Liver (tissue), 10 donors: ENCODE measurements at places on chromosomes 4 and X. TPM values are rescaled to one million over a fixed set of nuclear protein-coding genes. Genes with fewer than 3 reads are reported as not detected.

GRCh38 chr4:7595934-7596461, 161.3 kb upstream of the PSAPL1 start:
- H3K27me3 ChIP-seq = no peaks in the 10 kb centered on the region
- no peaks in the 10 kb centered on the region for H3K36me3 ChIP-seq
- no peak overlapping the region for H3K4me3 ChIP-seq
- no peaks in the 10 kb centered on the region for H3K4me1 ChIP-seq

- H3K36me3 ChIP-seq = no peaks in the 10 kb centered on the region
- no peak overlapping the region for H3K27ac ChIP-seq
- DNase-seq = no peak
- H3K4me3 ChIP-seq = no peak overlapping the region
Measured at GRCh38 chr4:168633064-168633463, 136.2 kb downstream of the PALLD start.

BCORL1 gene
- 1.7 TPM for total RNA-seq

KLHL2 gene
- 37.9 TPM for total RNA-seq

GRCh38 chr4:147194114-147194513, 248.4 kb upstream of the TTC29 start:
- H3K4me3 ChIP-seq = no peak overlapping the region
- no peak for DNase-seq
- H3K4me1 ChIP-seq = no peaks in the 10 kb centered on the region
- no peak overlapping the region for H3K27ac ChIP-seq
- no peaks in the 10 kb centered on the region for H3K27me3 ChIP-seq
- H3K36me3 ChIP-seq = no peaks in the 10 kb centered on the region

NDP gene
- total RNA-seq = not detected

DNA sequence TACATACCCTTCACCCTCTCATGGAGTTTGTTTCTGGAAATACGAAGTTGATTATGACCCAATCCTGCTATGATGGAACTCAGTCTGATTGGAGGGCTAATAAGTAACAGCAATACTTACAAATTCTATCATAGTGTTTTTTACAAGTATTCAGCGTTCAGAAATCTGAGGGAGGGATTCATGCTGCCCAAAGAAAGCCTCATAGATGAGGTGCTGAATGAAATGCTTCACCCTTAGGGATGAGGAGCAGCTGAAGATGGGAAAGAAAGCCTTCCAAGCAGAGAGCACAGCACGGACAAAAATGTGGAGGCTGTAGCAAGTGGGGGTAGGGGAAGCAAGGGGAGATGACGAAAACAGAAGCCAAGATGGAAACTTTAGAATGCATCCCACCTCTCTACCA, 27.9 kb upstream of the TBC1D1 start:
- no peak for DNase-seq
- H3K27ac ChIP-seq = no peak overlapping the region
- H3K27me3 ChIP-seq = no peaks in the 10 kb centered on the region
- H3K4me1 ChIP-seq = peaks cover 6% of the 10 kb centered on the region
- no peak overlapping the region for H3K4me3 ChIP-seq

ZNF157 gene
- total RNA-seq = not detected

DNA sequence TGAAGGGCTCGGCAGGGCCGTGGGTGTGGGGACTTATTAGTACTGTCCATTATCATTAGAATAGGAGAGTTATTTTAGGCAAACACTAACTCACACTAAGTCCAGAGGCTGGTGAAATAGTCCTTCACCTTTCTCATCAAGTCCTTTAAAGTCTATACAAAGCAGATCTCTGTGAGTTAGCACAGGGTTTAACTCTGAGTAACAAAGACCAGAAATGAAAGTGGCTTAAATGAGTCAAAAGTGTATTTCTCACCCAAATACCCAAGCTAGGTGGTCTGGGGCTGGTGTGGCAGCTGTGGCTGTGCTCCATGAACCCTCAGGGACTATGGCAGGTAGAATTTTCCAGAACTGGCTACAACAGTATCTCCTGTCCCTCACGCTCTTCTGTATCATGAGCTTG, 263.2 kb downstream of the BCOR start:
- no peak overlapping the region for H3K27ac ChIP-seq
- no peak overlapping the region for H3K4me3 ChIP-seq
- H3K36me3 ChIP-seq = no peaks in the 10 kb centered on the region
- no peaks in the 10 kb centered on the region for H3K4me1 ChIP-seq
- DNase-seq = no peak

DNA sequence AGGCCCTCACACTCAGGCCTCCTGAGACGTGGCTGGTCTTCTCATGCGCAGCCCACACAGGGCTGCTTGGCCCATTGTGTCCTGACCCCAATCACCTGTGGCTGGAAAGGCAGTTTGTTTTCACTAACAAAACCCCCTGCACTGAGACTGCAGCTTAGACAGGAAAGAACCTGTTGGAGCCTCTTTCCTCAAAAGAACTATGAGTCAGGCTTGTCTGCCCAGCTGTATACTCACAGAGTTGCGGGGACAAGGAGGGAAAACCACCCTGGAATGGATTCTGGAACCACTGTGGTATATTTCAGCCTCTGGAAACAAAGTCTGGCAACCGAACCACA, 5.2 kb upstream of the TMEM156 start:
- no peaks in the 10 kb centered on the region for H3K27me3 ChIP-seq
- no peak overlapping the region for H3K27ac ChIP-seq

HEPH gene
- 2.5 TPM for total RNA-seq

DNA sequence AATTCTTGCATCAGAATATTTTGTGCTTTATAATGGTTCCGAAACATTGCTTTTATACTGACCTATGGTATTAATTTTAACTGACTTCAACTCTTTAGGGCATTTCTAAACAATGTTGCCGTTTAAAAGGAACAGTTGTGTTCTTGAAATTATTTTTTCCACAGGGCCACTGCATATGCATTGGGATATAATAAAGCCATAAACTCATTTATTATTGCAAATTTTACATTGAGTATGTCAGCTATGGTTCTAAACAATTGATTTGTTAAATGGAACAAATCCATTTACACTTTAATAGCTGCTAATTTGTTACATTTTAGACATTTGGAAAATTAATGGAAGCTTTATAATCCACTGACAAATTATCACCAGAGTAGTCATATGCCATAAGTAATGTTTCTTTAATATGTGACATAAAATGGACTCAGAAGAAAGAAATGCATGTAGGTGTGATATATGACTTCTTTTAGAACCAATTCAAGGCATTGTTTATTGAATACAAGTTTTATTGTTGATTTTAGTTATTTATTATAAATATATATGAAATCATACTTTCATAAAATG, 553.3 kb downstream of the TLL1 start:
- no peaks in the 10 kb centered on the region for H3K4me1 ChIP-seq
- no peak for DNase-seq
- H3K36me3 ChIP-seq = no peaks in the 10 kb centered on the region

EFHC2 gene
- total RNA-seq = 0.56 TPM

DNA sequence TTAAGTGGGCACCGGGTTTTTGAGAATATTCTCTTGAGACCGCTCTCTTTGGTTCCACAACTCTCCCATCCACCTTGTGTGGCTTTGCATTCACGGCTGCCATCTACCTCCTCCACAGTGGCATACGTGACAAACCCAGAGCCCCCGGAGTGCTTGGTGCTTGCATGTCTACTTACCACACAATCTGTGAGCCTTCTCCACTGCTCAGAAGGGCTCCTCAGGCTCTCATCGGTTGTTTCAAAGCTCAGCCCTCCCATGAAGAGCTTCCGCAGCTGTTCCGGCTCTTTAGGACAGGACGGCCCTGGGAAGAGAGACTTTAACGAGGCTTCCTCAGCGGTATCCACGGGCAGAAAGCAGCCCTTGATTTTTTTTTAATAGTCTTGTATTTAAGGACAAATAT, 167.6 kb upstream of the ANK2 start:
- no peak overlapping the region for H3K4me3 ChIP-seq
- no peak for DNase-seq
- H3K27ac ChIP-seq = no peak overlapping the region
- no peaks in the 10 kb centered on the region for H3K36me3 ChIP-seq
- no peaks in the 10 kb centered on the region for H3K27me3 ChIP-seq
- H3K4me1 ChIP-seq = no peaks in the 10 kb centered on the region

DNA sequence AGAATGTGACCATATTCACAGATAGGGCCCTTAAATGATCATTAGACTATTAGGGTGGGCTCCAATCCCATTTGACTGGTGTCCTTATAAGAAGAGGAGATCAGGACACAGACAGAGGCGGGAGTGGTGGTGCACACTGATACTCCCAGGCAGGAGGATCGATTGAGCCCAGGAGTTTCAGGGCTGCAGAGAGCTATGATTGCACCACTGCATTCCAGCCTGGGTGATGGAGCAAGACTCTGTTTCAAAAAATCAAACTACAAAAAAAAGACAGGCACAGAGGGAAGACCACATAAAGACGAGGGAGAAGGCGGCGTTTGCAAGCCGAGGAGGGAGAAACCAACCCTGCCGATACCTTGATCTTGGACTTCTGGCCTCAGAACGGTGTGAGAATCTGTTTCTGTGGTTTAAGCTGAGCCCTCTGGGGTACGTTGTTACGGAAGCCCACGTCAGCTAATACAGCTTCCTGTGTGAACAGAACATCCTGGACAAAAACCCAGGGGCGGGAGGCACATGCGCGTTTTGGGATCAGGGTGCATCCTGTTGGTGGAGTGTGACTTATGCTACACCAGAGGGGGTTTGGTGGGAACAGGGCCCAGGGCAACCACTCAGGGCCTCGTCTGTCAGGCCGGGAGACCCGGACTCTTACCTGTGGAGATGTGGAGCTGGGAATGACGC, 211.8 kb upstream of the PSAPL1 start:
- no peaks in the 10 kb centered on the region for H3K27me3 ChIP-seq
- H3K36me3 ChIP-seq = no peaks in the 10 kb centered on the region
- DNase-seq = no peak

DNA sequence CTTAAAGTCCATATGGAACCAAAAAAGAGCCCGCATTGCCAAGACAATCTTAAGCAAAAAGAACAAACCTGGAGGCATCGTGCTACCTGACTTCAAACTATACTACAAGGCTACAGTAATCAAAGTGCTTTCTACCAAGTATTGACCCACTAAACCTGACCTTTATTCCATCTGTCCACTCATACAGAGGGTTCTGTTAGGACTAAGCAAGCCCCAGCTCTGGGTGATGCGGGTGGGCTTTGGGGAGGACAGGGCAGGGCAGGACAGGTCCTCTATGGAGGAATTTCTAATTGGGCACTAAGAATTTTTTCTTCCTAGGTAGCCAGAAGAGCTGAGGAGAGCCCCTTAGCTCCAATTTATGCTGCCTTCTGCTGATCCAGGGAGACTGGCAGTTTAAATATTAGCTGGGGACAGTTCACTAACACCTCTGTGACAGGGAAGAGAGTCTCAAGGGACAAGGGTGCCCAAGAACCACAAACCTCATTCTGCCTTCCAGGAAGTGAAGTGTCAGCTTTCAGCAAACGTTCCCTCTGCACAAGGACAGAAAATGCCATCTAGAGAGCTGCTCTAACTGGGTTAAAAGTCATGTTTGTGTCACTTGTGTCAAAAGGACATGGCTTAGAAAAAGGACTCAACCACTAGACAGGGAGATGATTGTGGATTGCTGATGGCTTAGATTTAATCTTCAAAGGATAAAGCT, 143.2 kb downstream of the KIT start:
- DNase-seq = no peak
- H3K4me1 ChIP-seq = no peaks in the 10 kb centered on the region
- no peak overlapping the region for H3K4me3 ChIP-seq
- no peaks in the 10 kb centered on the region for H3K36me3 ChIP-seq
- no peak overlapping the region for H3K27ac ChIP-seq
- no peaks in the 10 kb centered on the region for H3K27me3 ChIP-seq

RASL11B gene
- 0.19 TPM for total RNA-seq

DNA sequence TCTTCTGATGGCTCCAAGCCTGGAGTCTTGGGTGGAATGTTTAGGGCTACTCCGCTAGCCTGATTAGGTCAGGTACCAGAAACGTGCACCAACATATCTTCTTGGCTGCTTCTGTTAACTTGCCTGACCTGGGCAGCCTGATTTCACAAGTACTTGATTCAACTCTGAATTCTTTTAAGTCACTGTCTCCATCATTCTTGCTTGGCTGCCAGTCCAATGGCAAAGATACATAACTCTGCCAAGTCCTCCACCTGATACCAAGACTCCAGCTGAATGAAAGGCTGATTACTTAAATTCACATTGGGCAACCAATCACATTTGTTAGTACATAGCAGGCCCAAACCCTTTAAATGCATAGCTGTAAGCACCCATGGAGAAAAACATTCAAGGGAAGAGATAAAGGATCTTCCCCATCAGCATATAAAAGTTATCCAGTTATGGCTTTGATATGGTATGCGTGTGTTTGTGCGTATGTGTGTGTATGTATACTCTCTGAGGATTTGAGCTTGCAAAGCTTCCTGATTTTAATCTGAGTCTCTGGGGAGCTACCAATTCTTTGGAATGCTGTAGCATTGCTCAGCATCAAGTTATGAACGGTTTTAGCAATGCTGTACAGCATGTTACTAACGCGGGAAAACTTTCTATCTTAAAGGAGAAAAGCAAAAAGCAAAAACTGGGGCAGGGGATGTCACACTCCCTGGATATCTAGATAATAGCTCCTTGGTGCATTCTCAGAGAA, 917.2 kb downstream of the DMD start:
- no peak overlapping the region for H3K27ac ChIP-seq
- no peaks in the 10 kb centered on the region for H3K36me3 ChIP-seq
- H3K4me1 ChIP-seq = no peaks in the 10 kb centered on the region
- H3K27me3 ChIP-seq = no peaks in the 10 kb centered on the region
- DNase-seq = no peak
- H3K4me3 ChIP-seq = no peak overlapping the region

DNA sequence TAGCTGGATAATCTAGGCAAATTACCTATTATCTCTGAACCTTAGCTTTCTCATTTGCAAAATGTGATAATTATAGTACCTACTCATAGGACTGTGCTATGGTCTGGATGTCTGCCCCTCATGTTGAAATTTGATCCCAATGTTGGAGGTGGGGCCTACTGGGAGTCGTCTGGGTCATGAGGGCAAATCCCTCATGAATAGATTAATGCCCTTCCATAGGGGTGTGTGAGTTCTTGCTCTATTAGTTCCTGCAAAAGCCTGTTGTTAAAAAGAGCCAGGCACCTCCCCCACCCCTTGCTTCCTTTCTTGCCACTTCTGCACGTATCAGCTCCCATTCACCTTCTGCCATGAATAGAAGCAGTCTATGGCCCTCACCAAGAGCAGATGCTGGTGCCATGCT, 73.9 kb downstream of the SERTM2 start:
- H3K4me3 ChIP-seq = no peak overlapping the region
- DNase-seq = no peak
- H3K36me3 ChIP-seq = no peaks in the 10 kb centered on the region
- H3K27me3 ChIP-seq = no peaks in the 10 kb centered on the region
- H3K27ac ChIP-seq = no peak overlapping the region

DNA sequence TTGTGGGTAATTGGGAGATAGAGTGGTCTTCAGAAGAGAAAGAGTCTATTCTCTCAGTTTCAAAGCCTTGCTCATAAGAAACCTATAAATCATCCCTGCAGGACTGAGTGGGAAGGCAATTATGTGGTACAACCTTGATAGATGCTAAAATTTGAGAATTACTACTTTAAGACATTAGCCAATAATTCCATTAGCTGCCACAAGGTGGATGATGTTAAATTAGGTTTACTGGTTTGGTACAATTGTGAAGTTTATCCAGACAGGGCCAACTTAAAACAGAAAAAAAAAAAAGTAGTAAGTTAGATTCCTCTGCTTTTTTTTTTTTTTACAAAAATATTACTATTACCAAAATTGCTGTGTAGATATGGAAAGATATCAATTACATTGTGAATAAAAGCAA, 73.2 kb upstream of the AMOT start:
- H3K27ac ChIP-seq = no peak overlapping the region
- H3K36me3 ChIP-seq = no peaks in the 10 kb centered on the region
- no peak overlapping the region for H3K4me3 ChIP-seq

GRCh38 chr4:142557239-142557801, 288.8 kb downstream of the INPP4B start:
- no peaks in the 10 kb centered on the region for H3K27me3 ChIP-seq
- H3K4me1 ChIP-seq = no peaks in the 10 kb centered on the region
- no peak overlapping the region for H3K27ac ChIP-seq
- no peaks in the 10 kb centered on the region for H3K36me3 ChIP-seq

DNAAF6 gene
- total RNA-seq = not detected
